ENCODE measurements at places on chromosomes 1 and 21.

DNA sequence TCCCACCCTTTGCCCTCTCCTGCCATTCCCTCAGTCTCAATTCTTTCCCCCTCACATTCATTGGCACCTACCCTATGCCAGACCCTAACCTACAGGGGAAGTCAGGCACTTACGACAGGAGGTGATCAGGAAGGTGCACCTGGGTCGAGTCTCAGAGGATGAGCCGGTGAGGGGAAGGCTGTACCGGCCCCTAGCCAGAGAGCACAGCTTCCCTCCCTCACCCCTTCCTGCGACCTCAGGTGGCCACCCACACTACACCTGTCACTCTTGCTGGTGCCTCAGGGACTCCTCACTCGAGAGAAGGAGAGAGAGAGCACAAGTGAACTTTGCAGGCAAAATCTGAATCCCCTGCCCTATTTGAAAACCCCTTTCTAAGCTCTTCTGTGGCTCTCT lies 1.7 kb upstream of the MYOM3 start:
- DNase-seq: no peak

GRCh38 chr21:28239340-28239739 lies 753.3 kb downstream of the LTN1 start:
- no peak for DNase-seq

DNA sequence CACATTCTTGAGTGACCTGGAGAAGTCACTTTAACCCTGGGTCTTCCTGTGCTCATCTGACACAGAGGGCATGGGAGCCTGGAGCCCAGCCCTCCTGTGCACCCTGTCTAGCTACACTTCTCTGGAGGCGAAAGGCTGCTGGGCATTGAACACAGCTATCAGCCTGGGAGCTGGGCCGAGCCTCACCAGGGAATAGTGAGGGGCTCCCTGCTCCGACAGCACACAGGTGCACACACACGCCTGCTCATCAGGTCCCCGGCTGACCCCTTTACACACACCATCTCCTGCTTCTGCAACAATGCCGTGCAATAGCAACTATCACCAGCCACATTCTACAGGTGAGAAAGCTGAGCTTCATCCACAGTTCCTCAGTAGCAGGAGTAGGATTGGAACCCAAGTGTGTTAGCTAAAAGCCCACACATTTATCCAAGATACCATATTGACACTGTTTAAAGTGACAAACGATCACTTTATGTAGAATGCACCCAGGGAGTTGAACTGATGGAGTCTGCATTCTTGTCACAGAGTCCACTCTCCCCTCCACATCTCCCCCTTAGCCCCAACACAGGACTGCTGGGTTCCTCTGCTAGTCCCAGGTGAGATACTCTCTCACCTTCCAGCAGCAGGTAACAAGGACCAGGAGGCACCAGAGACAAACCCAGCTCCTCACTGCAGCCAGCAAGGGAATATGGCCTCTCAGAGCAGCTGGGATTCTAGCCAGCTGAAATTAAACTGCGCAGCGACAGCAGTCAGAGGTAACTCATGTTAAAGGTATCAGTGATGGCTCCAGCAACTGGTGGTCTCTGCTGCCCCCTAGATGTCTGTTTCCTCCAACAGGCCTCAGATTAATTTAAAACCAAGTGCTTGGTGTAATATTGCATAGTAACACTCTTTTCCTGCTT lies 18.3 kb upstream of the CAPN8 start:
- peak; percentile 46 for DNase-seq

GRCh38 chr1:215523906-215524305 lies 43.2 kb upstream of the KCTD3 start:
- DNase-seq: no peak

- DNase-seq: no peak
These were observed 376.9 kb downstream of the HHIPL2 start for GRCh38 chr1:222171005-222171404.

- no peak for DNase-seq
These were observed 93.9 kb downstream of the CDC7 start for GRCh38 chr1:91594383-91595055.

DNA sequence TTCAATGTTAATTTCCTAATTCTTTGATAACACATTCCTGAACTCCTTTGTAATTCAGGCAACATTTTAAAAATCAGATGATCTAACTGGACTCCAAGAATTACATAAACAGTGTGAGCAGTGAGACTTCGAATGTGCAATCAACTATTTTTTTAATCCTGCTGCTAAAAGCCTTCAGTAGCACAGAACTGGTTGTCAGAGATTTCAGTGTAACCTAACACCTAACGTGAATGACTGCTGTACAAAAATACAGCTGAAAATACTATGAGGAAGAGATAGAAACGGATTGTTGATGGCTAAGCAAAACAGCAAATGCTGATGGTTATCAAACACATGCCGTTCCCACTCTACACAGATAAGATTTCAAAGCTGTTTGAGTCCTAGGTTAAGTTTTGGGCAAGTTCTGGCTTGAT lies 46.1 kb downstream of the APP start:
- no peak for DNase-seq

DNA sequence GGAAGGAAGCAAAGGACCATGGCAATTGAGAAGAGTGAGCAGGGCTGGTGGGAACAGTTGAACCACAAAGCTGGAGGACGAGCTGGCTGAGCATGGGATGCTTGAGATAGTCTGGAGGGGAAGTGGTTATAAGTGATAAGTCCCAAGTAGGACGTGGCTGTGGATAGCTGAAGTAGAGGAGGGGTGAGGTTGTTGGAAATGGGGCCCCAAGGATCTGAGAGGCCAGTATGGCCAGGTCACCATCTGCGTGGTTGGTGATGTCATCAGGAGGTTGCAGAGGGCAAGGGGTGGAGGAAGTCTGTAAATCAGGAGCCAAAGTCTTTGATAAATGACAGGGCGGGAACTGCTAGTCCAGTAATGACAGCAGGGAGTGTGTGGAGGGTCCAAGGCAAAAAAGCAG lies 11.0 kb upstream of the REN start:
- no peak for DNase-seq

DNA sequence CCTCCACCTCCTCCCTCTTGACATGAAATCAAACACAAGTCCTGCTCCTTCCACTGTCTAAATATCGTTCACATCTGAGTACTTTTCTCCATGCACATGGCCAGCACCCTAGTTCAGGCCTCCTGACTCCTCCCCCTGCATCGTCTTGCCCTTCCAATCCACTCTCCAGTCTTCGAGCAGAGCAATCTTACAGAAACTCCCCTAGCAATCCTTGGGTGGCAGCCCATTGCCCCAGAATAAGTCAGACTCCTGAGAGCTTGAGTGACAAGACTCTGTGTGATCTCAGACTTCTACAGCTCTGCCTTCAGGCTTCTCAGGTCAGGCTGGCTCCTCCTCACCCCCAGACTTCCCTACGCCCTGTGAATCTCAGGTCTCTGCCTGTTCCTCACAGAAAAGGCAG lies 5.5 kb downstream of the SH2D2A start:
- DNase-seq: no peak

GRCh38 chr1:74480068-74480467 lies 32.3 kb downstream of the LRRC53 start:
- no peak for DNase-seq

GRCh38 chr1:246680696-246681130 lies 43.5 kb upstream of the SCCPDH start:
- DNase-seq: no peak

GRCh38 chr1:84271441-84272151 lies 29.9 kb upstream of the SAMD13 start:
- DNase-seq: no peak

DNA sequence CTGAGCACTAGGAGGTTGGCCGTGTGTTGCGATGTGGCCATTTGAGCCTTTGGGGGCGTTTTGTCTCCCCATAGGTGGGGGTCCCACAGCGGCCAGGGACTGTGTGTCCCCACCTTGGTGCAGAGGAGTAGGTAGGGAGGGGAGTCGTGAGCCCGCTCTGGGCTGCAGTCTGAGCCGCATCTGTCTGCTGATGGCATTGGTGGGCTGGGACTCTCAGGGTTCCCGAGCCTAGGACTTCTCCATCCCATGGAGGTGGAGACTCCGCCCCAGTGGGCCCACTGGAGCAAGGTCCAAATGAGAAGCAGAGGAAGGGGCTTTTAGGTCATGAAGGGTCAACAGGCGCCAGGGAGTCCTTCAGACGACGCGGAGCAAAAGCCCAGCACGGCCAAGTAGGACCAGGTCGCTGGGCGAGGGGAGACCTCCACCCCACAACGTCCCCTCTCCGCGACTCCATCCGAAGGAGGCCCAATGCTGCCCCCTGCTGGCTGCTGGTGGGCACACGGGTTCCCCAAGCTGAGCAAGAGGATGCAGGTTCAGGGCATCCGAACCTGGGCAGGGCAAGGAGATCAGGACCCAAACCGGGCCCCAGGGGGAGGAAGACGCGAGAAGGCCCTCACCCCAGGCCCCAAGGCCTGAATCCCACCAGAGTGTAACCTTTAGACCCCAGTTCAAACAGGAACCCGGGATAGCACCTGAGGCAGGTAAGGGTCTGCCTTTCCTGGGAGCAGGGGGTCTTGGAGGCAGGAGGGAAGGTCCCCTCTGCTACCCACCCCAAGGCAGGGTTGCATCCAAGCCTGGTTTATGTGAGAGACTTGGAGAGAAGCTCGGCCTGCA lies 14.9 kb downstream of the TTC34 start:
- peak; percentile 69 for DNase-seq

DNA sequence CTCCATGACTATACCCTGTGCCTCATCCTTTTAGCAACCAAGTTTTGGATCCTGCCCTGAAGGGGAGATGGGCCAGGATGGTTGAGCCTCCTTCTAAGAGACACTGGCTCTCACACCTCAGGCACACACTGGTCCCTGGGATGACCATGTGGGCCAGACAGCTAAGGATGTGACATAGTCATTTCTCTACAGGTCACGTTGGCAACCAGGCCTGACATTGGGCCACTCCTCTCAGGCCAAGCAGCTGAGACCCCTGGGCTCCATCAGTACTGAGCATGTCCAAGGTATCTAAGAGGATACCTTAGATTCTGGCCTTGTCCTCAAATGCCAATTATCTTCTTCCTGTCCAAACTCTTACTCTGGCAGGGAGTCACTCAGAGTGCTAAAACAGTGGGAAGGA lies 195.5 kb upstream of the EDN2 start:
- no peak for DNase-seq

GRCh38 chr1:74344387-74344786 lies 109.2 kb downstream of the TNNI3K start:
- no peak for DNase-seq

DNA sequence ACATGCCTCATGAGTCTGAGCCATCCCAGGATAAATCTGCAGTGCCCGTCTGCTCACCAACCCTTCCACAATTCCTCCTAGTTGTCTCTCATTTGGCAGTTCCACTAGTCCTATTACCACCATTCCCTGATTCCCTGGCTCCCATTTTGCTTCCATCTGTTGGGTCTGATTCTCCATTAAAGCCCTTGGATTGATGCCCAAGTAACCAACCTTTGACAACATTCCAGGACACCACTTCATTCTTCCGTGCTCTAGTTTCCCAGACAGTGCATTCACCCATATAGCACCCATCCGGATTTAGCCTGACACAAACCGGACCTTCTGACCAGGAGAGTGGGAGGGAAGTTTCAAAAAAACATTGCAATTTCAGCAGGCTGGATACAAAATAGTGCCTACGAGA lies 189.4 kb upstream of the PALMD start:
- no peak for DNase-seq

GRCh38 chr1:32413507-32414185 lies 19.4 kb upstream of the BSDC1 start:
- DNase-seq: peak; percentile 78

DNA sequence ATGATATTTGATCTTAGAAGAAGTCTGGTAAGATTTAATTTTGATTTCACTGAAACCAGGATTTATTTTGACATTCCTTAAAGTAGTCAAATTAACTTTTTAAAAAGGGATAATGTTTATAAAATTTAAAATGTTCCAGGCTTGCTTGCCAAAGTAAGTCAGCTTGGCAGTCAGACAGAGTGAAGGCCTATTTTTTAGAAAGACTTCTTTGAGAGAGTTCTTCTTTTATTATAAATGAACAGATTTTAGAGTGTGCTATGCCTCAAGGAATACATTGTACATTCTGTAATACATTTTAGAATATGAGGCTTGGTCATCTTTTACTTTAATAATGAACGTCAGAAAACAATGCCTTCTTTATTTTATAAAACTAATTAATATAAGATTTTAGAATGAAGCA lies 138.7 kb downstream of the DISP1 start:
- DNase-seq: no peak

DNA sequence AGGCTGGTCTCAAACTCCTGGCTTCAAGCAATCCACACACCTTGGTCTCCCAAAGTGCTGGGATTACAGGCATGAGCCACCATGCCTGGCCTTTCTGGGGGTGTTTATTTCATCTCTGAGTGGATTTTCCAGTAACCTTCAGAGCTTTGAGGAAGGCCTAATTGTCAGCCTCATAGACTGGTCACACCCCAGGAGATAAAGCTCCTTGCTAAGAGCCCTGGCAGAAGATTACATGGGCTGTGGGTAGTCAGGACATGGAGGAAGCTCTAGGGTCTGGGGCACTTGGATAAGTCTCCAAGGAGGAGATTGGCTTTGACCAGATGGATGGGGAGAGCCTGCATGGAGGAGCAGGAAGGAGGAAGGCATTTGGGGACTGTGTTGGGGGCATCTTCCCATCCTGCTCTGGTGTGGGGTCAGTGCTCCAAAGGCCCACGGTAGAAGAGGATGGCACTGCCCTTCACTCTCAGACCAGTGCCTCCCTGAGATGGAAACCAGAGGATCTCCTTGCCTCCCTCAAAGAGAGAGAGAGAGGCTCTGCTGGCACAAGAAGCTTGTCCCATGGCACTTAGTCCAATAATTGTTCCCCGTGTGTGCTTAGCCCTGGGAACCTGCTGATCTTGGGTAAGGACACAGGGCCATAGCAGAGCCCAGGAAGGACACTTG lies 14.7 kb upstream of the GSTM4 start:
- DNase-seq: no peak

- DNase-seq: no peak
These were observed 183.3 kb downstream of the KCNJ6 start for GRCh38 chr21:37732927-37733326.

DNA sequence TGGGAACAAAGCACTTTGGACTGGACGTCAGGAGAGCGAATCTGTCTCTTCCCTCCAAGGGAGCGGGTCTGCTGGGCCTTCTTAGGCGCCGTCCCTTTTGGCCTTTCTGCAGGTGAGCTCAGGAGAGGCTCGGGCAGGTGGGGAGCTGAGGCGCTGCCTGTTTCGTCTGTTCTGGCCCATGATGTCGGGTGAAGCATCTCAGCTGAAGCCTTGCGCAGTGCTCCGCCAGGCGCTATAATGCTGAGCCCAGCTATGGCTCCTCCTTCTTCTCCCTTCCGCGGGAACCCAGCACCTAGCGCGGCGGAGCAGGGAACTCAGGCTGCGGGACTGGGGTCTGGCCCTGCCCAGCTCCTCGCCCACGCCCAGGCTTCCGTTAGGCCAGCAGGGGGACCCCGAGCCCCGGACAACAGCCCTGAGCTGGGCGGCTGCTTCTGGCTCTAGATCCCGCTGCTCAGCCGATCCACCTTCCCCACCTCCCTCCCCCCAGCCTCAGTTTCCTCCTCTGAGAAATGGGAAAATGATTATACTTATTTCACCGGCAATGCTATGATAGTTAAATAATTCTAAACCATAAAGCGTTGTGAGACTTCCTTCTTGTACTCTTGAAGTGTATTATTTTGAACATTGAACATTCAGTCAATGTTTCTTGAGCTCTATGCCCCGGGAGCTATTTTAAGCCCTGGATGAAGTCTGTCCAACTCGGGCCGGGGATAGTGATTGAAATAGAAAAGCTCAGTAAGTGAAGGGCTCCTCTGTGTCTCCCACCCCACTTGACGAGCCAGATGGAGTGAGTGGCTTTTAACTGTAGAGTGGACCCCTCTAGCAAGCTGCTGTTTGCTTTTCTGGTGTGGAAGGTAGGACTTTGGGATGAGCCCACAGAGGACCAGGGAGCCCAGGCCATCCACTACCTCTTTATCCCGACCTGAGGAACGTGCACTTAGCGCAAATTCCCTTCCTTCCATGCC lies 9.6 kb upstream of the ADORA1 start:
- DNase-seq: no peak
